ENCODE measurements at places on chromosomes 2 and 18.

DNA sequence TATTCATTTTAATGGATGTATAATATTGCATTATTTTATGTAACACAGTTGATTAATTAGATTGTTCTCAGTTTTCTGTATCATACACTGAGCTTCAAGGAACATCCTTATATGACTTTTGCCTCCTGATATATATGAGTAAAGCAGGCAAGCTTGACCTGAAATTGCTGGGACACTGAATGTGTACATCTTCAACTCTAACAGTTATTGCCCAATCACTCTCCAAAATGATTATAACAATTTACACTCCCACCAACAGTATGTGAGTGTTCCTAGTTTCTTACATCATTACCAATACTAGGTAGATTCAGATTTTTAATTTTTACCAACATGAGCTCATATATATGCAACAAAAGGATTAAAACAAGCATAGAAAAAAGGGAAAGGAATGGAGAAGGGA is 379.4 kb downstream of the SETBP1 start:
- no peak for DNase-seq

GRCh38 chr18:76368976-76369375 is 126.1 kb downstream of the ZNF516 start:
- DNase-seq: no peak

DNA sequence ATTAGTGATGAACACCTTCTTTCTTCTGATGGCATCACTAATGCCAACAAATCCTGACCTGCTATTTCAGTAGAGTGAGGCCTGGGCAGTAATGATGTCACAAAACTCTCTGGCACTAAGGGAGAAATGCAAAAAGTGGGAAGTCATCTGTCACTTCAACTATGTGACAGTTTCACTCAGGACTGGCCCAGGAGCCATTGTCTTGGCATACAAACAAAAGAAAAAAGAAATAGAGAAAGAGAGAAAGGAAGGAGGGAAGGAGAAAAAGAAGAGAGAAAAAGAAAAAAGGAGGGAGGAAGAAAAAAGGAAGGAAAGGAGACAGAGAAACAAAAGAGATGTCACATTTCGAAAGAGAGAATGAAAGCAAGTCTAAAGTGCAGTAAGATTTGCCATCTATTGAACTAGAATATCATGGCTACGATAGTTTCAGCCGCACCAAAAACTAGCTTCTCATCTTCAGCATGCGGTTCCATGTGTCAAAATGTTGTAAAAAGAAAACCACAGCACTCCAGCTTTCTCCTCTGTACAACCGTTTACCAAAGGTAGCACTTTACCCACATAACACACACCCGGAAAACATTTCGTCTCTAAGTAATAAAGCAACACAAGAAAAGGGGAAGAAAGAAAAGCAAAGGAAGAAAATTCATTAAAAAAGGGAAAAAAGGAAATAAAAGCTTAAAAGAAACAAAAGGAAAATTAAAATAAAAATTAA is 50.1 kb downstream of the CD226 start:
- DNase-seq: no peak

- DNase-seq: no peak
These were observed 72.6 kb downstream of the LRRC30 start for GRCh38 chr18:7303316-7304060.

DNA sequence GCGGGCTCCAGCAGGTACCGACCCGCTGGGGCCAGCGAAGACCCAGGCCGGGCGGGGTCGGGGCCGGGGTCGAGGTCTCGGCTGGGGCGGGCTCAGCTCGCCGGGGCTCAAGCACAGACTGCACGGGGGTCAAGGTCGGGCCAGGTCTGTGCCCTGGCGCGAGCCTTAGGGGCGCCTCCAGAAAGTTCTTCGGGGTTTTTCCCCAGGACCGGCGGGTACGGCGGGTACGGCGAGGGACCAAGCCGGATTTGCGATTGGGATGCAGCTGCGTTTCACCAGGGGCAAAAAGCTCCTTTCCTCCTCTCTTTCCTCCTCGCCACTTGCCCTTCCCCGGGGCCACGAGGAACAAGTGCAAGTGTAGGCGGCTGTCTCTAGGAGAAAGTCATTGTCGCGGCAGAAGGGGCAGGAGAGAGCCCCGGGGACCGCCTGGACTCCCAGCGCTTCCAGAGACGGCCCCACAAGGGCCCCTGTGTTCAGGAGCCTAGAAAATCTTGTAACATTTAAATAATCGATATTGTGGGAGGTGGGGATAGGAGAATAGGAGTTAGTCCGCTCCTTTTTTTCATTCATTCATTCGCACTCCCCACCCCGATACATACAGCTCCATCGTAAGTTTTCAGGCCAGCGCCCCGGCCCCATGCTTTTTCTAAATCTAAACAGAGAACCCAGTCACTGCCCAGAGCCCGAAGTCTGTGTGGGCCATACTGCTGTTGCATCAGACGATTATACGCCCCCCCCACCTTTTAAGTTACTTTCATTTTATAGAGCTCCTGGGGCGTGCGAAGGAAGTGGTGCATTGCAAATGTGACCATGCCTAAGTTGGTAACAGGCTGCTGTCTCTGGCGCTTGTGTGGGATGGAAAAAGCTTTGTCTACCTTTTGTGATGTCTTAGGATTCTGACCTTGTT is 679 bp downstream of the PMAIP1 start:
- peak; percentile 68 for DNase-seq
